ENCODE measurements at places on chromosomes 3 and 15.

DNA sequence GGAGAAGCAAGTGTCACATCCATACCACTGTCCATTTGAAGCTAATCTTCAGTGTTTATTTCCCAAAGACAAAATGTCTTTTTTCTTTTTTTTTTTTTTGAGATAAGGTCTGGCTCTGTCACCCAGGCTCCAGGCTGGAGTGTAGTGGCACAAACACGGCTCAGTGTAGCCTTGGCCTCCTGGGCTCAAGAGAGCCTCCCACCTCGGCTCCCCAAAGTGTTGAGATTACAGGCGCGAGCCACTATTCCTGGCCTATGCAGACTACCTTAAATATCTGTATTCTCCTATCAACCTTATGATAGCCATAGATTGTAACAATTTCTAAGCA lies 27.7 kb upstream of the VPS33B start:
- DNase-seq: no peak

GRCh38 chr3:129837065-129837642 lies 56.4 kb downstream of the TMCC1 start:
- DNase-seq: no peak

DNA sequence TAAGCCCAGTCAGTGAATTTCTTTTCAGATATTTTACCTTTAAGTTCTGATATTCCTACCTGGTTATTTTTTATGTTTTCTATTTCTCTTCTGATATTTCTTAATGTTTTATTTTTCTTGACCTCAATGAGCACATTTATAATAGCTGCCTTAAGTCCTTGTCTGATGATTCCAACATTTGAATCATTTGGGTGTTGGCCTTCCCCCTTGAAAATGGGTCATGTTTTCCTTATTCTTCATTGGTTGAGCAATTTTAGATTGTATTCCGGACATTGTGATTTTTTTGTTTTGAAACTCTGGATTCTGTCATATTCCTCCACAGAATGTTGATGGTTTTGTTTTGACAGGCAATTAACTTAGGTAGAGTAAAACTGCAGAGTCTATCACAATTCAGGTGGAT lies 9.7 kb upstream of the ACKR4 start:
- DNase-seq: no peak

- DNase-seq: peak; percentile 13
Measured at GRCh38 chr3:165254812-165255211, 58.6 kb upstream of the SLITRK3 start.

- peak; percentile 28 for DNase-seq
Measured at GRCh38 chr3:15527031-15527459, 5.5 kb upstream of the COLQ start.

DNA sequence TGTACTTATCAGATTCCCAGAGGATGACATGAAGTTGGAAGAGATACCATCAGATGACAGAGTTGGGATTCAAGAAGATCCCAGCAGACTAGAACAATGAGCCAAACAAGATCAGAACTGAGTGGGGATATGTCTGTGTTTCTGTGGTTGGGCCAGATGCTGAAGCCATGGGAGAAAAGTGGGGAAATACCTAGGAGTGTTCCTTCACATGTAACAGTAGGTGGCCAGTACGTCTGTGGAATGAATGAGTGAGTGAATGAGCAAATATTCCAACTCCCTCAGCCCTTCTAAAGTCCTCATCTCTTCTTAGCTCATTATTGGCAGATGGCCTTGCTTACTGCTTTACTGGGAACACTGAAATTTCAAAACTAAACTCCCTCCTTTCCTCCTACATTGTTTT lies 32.2 kb upstream of the GREM1 start:
- no peak for DNase-seq

DNA sequence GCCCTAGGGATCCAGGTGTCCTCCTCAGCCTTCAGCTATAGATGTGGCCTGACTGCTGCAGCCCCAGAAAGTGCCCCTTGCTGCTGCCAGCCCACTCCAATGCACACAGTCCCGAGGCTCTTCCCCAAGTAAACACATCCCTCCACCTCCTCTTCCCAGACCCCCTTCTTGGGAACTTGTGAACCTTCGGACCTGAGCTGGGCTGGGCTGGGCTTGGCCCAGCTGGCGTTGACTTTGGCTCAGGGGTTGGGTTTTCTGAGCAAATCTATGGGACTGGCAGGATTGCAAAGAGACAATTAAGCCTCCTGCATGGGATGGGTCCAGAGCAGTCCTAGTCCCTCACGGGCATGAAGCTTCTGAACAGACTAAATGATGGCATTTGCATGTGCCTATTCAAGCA lies 14.7 kb downstream of the VIPR1 start:
- no peak for DNase-seq

DNA sequence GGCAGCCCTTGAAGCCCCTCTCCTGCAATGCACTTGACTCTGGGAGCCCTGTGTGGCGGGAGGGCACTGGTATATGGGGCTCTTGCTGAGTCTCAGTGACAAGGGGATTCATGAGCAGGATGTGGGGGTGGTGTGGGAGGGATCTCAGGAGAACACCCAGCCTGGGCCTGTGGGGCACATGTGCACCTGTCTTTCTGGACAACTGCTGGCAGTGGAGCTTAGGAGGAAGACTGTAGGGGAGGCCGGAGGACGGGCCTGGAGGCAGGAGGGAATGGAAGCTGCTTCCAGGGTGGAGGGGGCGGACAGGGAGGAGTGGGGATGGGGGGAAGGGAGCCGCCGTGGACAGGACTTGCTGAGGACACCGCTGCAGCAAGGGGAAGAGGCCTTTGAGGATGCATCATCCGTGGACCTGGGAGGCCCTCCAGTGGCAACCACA lies 10.8 kb upstream of the SNRPA1 start:
- no peak for DNase-seq

GRCh38 chr3:114454551-114455251 lies 160.9 kb downstream of the TIGIT start:
- no peak for DNase-seq

DNA sequence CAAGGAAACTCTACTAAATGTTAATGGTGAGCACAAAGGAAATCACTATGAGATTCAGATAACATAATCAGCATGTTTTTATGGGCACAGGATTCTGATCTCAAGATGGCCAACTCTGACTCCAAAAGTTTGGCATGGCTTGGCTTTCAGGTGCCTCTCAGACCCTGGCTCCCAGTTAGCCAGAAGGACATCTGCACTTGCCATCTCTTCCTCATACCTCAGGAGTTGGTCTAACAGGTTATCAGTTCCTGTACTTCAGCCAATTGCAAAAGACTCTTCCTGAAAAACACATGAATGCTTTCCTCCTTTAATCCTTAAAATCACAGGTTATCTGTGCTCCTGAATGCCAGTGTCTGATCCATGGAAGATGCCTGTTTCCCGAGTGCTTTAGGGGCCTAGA lies 25.0 kb downstream of the TMPRSS7 start:
- DNase-seq: no peak

- DNase-seq: no peak
Measured at GRCh38 chr15:63722204-63722808, 111.4 kb downstream of the HERC1 start.

- no peak for DNase-seq
Measured at GRCh38 chr15:100663915-100664281, 61.5 kb downstream of the ASB7 start.

DNA sequence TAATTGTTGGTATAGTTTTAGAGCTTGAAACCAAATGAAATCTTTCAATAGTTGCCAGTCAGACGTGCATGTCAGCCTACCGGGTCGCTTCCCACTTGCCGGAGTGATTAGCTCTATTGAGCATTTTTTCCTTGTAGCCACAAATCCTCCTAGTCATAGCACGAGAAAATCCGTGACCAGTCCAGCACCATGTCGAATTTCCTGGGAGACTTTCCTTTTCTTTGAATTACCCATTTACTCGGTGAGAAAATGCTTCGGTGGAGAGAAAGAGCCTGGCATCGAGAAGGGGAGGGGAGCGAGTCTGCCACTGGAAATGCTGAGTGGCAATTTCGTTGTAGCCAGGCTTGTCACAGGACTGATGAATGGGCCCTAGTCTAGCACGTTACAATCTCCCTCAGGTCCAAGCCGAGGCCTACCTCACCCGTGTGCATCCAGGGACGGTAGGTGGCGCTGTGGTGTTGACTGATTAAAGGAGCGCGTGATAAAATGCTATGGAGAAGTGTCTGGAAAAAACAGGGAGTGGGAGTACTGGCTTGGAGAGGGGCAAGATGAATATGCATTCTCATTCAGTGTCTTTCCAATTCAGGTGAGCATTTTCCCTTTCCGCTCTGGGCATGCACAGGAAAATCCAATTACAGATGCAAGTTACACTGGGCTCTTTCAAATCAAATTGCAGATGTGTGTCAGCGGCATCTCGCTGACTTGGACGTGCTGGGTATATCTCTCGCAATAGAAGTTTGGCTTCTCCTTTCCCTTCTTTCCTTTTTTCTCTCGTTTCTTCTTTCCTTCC lies 238.8 kb downstream of the EDEM1 start:
- peak; percentile 58 for DNase-seq

DNA sequence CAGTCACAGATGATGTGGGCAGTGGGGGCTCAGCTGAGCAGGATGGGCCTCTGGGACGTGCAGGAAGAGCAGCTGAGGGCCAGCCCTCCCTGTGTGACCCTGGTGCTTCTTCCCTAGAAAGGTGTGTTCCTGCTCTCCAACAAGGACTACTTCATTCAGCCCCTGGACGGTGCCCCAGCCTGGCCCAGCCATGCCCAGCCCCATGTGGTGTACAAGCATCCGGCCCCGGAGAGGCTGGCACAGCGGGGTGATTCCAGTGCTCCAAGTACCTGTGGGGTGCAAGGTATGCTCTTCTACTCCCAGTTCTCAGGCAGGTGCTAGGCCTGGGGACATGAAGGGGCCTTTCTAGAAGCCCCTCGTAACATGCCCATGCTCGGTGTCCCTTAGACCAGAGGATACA lies 38.3 kb downstream of the SAXO2 start:
- no peak for DNase-seq

DNA sequence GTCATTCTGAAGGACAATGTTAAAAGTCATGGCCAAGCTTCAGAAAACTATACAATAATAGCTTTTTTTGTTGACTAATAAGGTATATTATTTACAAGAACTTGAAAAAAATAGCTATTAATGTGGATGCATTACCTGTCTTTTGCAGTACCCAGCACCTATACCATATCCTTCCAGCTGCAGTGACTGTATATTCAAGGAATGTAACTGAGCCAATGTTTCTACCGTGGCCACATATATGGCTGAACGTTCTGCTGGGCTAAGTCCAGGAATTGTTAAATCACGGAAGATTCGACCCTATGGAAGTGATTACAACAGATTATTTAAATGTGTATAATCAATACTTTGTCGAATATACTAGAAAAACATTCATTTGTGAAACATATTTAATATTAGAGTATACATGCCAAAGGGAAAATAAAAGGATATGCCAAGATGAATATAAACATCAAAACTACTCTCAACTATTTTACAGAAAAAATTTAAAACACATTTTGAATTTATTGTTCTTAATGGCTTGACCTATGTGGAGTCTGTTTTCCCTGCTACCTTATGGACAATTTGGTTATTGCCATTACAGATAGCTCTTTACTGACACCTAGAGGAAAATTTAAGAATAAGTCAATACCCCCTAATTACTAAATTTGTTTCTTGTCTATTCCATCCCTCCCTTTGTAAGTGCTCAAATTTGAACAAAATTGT lies 17.6 kb downstream of the ACAD11 start:
- DNase-seq: no peak

DNA sequence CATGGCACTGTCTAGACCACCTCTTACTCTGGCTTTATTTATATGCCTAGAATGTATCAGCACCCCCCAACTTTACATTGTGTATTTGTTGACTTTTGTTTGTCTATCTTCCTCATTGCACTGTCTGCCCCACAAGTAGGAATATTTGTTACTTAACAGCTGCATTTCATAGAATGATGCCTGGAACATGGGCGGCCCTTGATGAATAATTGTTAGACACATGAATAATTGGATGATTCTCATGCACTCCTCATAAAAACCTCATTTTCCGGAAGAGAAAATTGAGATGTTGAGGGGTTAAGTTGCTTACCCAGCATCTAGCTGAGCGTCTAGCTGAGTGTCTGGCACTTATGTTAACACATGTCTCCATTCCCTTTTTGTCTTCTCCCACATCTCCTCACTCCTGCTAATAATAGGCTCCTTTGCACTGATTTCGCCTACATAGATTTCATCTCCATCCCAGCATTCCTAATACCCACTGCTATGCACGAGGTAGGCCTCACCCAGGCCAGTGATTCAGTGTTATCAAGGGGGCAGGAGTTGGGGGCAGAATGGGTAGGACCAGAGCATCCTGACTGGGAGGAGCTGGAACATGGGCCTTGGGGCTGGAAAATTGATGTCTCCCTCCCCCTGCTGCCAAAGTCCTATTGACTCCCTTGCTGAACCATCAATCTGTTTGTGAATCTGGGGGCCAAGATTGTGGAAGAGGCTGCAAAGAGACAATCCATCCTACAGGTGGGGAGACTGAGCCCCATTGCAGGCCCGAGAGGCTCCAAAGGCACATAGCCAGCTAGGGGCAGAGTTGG lies 7.8 kb upstream of the WNT7A start:
- DNase-seq: no peak

DNA sequence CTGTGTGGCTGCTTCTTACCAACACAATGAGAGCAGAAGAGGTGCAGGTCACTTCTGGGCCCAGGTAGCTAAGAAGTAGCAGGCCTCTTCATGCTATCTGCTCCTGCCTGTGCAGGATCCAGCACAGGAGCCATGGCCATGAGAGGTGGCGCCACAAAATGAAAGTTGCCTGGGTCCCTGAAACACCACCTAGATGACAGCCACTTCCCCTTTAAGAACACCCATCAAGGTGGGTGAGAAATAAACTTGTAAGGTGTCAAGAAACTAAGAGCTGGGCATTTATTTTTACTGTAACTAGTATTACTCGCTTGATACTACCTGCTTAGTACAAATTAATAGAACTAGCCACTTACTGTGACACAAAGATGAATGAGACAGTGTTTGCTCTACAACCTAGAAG lies 484.6 kb upstream of the TBL1XR1 start:
- no peak for DNase-seq

GRCh38 chr3:32194653-32195052 lies 43.8 kb upstream of the CMTM8 start:
- DNase-seq: no peak

- no peak for DNase-seq
Measured at GRCh38 chr3:4748701-4749378, 230.4 kb upstream of the BHLHE40 start.

- DNase-seq: no peak
Measured at GRCh38 chr3:128807186-128807830, 72.1 kb upstream of the ACAD9 start.

- no peak for DNase-seq
Measured at GRCh38 chr3:188510366-188510765, 356.4 kb downstream of the LPP start.

DNA sequence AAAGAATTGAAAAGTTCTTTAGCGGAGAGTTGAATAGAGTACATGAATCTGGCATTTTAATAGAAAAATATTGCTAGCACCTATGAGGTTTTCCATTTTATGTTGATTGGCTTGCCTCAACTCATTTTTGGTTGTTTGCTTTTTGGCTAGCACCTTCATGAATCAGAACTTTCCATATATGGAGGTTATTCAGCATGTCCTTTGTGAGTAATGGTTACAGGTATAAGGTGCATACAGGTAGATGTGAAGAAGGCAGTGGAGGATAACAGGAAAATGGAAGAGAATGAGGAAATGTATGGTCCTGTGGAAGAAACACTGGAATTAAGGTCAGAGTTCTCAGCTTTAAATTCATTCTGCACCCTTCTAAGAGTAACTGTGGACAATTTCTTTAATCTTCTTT lies 98.1 kb upstream of the GBE1 start:
- no peak for DNase-seq

- DNase-seq: no peak
Measured at GRCh38 chr3:127791221-127791913, 30.9 kb downstream of the MGLL start.

All from uterus (tissue), 4 donors.